ENCODE measurements at places on chromosomes 1 and 21.

- DNase-seq = no peak
These were observed 1.2 kb downstream of the LBR start for GRCh38 chr1:225426395-225427234.

DNA sequence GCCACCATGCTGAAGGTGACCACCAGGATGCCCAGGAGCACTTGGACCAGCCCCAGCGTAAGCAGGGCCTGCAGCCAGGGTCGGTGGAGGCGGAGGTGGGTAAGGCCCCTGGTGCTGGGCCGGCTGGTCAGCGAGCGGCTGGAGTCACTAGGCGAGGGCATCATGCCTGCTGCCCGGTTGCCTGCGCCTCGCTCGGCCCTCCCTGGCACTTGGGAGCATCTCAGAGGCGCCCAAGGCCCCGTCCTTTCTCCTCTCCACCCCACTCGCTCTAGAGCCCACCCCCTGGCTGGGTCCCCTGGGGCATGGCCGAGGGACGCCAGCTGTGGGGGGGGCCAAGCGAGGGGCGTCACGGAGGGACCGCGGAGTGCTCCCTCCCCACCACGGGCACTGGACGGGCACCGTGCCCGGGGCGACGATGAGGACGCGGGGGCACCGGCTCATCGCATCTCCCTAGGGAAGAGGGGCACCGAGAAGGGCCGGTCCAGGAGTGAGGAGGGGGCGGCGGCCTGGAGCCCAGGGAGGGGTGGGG lies 505 bp downstream of the ENTREP3 start:
- no peak for DNase-seq

- no peak for DNase-seq
These were observed 11.1 kb downstream of the PTPN14 start for GRCh38 chr1:214540324-214540723.

- no peak for DNase-seq
These were observed 27.0 kb downstream of the ZZZ3 start for GRCh38 chr1:77655431-77655974.

GRCh38 chr1:22763487-22764200 lies 53.0 kb downstream of the EPHB2 start:
- DNase-seq = no peak

DNA sequence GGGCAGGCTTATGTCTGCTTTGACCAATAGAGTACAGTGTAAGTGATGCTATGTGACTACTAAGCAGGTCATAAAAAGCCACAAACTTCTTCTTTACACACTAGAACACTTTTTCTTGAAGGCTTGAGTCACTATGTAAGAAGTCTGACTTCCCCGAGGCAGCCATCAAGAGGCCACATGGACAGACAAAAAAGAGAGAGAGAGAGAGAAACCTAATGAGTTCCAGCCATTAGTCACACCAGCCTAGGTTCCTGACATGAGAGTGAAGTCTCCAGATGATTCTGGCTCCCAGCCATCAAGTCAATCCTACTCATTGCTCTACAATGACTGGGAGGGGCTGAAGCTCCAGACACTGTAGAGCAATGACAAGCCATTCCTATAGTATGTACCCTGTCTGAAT lies 101.4 kb downstream of the LHX9 start:
- no peak for DNase-seq

Measured in stimulated activated CD4-positive, alpha-beta T cell treated with anti-CD3 and anti-CD28 coated beads, TNF-alpha, amount 100 ng/mL, for 4 hours (primary cell).